ENCODE measurements at places on chromosomes 7 and 10.
A peak's percentile ranks its signal among the peaks of the same experiment; 100 is the strongest.

- DNase-seq = no peak
Observed at GRCh38 chr10:110870823-110871297, 868 bp upstream of the PDCD4 start.

DNA sequence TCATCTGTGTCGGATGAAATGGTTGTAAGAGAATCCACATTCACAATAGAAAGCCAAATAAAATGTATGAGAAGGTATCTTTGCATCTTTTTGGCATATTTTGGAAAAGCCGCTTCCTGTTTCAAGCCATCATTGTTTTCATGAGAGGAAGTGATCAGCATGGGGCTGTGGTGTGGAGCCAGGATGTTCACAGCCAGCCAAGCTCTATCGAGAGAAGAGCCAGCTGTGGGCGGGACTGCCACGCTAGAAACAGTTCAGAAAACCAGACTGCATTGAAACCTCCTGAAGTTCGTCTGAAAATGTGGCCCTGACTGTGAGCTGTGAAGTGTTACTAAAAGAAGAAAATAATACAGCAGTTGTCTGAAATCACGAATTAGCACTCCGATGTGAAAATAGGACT is 21.2 kb upstream of the NPS start:
- DNase-seq = no peak

GRCh38 chr10:38072552-38072951 is 21.6 kb upstream of the ZNF37A start:
- DNase-seq = no peak

DNA sequence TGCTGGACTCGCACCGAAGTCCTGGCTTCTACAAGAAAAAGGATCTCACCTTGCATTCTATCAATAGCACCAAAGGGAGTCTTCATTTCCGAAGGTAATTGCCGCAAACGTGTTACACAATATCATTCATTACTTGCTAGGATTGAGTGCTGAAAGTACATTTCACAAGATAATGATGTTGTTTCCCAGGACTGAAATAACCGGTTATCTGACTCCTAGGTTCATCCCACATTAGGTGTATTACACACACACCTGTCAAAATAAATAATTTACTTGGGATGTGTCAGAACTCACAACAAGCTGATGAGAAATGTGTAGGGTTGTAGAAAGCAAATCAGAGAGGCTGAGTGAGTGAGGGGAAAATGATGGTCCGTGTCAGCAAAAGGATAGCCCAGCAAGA is 219.4 kb upstream of the RHOBTB1 start:
- DNase-seq = no peak

GRCh38 chr7:97868788-97869187 is 3.4 kb downstream of the ASNS start:
- DNase-seq = no peak

DNA sequence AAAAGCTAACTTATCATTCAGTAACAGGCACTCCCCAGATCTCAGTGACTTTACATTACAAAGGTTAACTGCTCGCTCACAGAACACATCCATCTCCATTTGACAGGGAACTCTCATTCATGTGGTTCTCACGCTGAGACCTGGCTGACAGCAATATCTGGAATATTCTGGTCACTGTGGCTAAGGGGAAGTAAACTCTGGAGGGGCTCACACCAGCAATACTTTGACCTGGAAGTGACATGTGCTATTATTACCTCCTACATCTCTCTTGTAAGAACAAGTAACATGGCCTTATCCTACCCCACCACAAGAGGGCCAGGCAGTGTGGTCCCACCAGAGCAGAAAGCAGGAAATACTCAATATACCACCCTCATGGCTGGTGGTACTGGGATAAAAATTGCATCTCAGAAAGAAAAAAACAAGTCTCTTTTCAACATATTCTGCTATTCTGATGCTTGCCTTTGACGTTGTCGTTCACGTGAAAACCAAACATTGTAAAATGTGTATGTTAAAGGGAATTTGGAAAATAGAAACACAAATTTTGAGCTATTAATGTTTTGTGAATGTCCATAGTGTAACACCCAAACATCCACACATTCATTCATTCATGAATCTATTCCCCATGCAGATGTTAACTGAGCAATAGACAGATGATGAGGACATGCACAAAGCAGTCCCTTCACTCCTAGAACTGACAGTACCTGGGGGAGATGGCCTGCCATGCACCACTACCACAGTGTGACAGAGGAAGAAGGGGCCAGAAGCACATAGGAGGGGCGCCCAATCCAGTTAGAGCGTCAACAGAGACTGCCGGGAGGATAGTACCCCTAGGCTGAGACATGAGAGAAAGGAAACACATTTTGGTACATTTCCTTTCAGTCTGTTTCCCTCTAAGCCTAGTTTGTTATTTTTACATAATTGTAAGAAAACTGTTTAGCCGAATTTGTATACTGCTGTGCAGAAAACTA is 166.0 kb upstream of the SP4 start:
- DNase-seq = peak; percentile 58

GRCh38 chr7:156577645-156578577 is 62.7 kb upstream of the RNF32 start:
- no peak for DNase-seq

DNA sequence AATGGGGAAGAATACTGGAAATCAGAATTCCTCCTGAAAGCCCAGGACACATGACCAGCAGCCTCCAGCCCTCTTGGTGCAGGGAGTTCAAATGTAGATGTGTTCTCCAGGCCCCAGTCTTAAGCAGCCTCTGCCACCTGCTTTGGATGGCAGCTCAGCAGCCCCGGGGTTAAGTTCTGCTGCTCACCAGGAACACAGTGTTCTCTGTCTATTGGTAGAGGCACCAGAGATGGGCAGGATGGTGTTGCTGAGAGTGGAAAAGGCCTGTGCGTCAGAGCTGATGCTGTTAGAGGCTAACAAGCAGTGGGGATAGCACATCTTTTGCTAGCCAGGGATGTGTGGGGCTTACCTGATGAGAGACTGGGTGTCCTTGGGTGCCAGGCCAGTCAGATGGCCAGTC is 56.8 kb downstream of the PAX2 start:
- DNase-seq = no peak

DNA sequence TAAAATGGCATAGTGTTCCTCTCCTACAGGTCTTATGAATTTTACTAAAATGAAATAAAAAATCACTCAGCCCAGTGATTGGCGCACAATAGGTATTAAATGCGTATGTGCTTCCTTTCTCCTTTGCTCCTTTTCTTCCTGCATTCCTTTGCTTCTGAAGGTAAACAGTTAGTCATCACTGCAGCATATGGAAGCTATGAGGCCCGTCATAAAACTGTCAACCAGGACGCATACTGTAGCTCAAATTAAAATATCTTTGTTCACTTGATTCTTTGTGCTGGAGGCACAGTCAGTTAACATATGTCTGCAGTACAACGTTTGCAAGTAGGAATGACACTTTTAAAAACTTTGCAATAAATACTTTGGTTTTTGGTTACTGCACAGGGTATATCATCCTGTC is 374.7 kb downstream of the TCERG1L start:
- DNase-seq = no peak

DNA sequence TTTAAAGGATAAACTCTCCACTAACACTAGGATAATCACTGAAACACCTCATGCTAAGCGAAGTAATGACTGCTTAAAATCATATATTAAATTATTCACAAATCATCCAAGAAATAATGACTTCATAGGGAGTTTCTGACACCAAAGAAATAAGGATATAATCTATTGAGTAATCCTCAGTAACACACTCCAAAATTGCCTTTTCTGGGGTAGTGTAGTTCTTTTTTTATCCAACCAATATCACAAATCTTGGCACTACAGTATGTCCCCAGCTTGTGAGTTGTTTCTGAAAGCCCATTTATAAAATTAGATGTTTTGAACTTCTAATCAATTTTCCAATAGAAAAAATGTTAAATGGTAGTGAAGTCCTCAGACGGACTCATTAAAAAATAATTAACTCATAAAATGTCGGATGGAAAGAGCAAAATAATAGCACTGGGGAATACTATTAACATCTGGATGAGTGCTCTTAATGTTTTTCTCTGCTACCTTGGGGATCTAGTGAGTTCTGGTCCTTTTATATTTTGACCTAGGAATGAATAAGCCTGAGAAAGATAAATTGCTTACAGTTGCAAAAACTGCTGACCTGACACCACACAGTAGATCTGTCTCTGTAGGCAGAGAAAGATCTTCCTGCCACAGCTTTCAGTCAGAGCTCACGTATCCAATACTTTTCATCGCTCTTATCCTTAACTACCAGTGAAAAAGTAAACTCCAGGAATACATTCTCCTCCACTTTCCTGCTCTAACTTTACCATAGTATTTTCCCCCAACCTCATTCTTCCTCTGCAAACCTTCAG is 618.5 kb upstream of the ANKRD30A start:
- no peak for DNase-seq

- DNase-seq = no peak
Observed at GRCh38 chr10:59302381-59302780, 60.0 kb downstream of the FAM13C start.

DNA sequence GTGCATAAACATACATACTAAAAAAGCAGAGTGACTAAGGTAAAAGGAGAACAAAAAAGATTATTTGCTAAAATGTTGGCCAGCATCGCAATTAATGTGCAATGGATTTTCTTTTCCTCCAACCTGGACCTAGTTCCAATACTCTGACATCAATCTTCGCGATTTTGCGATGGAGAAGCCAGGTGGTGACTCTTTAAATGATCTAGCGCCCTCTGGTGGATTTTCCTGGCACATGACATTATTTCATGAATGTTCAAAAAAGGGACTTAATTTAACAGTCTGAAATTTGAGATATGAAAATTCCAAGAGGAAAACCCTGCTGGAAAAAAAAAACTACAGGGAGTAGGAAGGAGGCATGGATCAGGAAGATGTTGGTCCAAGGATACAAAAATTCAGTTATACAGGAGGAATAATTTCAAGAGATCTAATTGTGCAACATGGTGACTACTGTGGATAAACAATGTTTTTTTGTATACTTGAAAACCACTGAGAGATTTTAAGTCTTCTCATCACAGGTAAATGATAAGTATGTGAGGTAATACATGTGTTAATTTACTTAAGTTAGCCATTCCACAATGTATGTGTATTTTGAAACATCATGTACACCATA is 4.3 kb upstream of the KCNMA1 start:
- DNase-seq = peak; percentile 67

- no peak for DNase-seq
Observed at GRCh38 chr7:66781408-66782090, 41.0 kb downstream of the RABGEF1 start.

DNA sequence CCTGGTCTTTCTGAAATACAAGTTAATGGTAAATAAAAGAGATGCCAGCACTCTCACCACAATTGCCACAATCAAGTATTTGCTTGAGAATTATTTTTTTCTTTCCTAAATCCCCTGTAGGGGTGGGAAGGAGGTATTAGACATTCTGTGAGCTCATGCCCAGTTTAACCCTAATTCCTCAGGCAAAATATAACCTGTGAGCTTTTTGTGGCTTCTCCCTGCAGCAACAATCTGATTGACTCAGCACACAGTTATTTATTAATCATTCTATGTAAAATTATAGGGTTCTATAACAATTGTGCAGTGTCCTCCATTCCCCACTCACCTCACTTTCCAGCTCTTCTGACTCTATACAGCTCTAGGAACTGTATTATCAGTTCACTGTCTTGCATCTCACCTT is 66.3 kb downstream of the GLI3 start:
- DNase-seq = peak; percentile 57

DNA sequence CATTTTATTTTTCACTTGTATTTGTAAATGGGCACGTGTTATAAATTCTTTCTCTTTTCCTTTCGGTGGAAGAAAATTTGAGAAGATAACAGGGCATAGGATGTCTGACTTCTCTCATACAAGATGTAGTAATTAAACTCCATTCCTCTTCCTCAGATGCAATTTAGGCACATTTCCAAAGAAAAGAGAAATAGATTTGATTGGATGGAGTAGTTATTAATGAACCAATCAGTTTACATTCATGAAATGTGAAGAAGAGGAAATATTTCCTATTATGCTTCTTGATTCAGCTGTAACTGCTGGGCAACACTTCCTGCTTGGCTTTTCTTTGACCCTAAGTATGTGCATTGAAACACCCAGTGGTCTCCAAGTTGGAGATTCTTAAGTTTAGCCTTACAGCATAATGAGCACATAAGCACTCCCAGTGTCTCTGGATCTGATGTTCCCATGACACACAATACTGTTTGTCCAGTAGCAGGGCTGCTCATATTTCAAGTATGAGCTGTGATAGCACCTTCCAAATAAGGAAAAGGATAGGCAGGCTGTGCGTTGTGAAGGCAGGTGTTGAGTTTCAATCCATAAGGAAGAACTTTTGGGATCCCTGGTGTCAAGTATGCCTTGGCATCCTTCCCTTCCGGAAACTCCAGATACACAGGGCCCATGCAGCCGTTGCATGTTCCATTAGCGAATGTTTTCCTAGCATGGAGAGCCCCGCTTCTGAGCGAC is 33.4 kb upstream of the COBL start:
- DNase-seq = peak; percentile 62

- no peak for DNase-seq
Observed at GRCh38 chr10:49323896-49324270, 24.9 kb downstream of the C10orf71 start.

- no peak for DNase-seq
Observed at GRCh38 chr7:157673573-157673972, 336.8 kb downstream of the DNAJB6 start.

- no peak for DNase-seq
Observed at GRCh38 chr10:5524641-5525560, at the start of gene CALML3. Gene CALML3 (plus strand): TSS chr10:5524961. CDS start chr10:5525086, 125 bp downstream.

GRCh38 chr10:12742771-12743170 is 258.7 kb downstream of the CCDC3 start:
- DNase-seq = no peak

DNA sequence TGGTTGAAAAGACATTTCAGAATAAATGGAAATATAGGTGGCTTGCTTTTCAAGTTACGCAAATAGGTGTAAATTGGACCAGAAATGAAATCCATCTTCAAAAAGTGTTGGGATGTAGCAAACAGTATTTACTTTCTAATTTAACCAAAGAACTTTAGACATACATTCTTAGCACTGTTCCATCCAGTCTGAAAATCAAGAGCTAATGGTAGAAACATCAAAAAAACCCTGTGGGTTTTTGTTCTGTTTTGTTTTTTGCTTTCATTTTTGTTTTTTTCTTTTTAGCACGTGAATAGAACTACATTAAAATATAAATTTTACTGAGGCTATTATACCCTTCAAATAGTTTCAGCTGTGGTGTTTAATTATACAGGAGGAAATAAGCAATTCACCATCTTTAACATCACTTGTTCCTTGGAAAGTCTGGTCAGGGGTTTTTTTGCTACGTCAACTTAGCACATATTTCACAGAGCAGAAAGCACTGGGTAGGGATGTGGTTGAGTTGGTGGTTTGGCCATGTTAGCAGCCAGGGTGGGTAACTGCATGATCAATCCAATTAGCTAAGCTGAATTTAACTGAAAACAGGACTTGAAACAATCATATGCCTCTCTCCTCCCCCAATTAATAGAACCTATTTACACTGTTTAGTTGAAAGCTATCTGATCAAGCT is 275.4 kb upstream of the PFKP start:
- DNase-seq = no peak

GRCh38 chr7:29865526-29865925 is 59.2 kb downstream of the WIPF3 start:
- no peak for DNase-seq

- no peak for DNase-seq
Observed at GRCh38 chr10:56116684-56117083, 244.4 kb downstream of the ZWINT start.

- DNase-seq = peak; percentile 1
Observed at GRCh38 chr7:153829525-153829924, 222.7 kb upstream of the DPP6 start.

GRCh38 chr10:3099291-3100092 is 32.1 kb downstream of the PFKP start:
- DNase-seq = no peak

- DNase-seq = no peak
Observed at GRCh38 chr7:37971491-37971890, 51.1 kb downstream of the EPDR1 start.

All from urothelium cell line (cell line).